ENCODE measurements at places on chromosomes 16 and 17. TPM values are rescaled to one million over a fixed set of nuclear protein-coding genes. Genes with fewer than 3 reads are reported as not detected.
A peak's percentile ranks its signal among the peaks of the same experiment; 100 is the strongest.

PIK3R5 gene
- total RNA-seq: 3.3 TPM

KRTAP4-3 gene
- not detected for total RNA-seq

WDR81 gene
- total RNA-seq: 27.0 TPM

DNA sequence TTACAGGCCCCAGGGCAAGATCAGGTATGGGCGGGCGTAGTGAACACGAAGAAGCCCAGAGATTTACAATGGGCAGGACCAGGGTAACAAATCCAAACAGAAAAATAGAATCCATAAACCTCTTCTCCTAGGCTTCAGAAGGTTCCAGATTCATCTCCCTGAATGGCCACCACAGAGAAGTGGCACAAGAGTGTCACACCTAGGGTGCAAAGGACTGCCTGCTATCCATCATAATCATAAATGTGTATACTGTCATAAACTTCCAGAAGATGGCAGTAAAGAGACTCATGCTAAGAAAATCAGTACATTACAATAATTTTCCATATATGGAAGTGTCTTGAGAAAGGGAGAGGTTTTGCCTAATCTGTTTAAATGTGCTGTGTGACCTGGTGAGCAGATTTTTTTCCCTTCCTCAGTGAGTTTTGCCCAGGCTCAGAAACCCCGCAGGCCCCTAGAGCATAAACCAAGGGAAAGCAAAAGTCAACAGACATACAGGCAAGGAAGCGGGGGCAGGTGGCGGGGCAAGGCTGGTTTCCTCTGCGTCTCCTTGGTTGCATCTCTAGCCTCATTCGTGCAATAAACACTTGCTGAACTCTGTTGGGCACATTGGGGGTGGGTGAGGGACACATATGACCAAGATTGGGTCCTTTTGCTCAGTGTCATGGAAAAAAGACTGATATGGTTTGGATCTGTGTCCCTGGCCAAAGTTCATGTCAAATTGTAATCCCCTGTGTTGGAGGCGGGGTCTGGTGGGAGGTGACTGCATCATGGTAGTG is 92.0 kb upstream of the CDH5 start:
- DNase-seq: peak; percentile 18

GRCh38 chr17:49762151-49762941 is 1.6 kb downstream of the FAM117A start:
- no peak for DNase-seq

DNA sequence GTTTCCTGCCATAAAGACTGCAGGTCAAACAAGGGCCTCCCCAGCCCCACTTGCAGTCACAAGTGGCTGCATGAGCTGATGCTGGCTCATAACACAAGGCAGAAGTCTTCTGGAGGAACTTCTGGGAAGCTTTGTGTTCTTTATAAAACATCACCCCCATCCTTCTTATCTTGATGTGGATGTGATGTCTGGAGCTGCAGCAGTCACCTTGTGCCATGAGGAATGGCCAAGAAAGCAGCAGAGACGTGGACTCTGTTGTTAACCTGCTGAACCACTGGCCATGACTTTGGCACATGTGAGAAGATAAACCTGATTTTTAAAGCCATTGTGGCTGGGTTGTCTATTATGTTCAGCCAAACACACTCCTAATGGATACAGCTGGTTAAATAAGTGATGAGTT is 41.8 kb downstream of the FOXL1 start:
- DNase-seq: no peak

GRCh38 chr17:33091271-33091670 is 99.6 kb downstream of the SPACA3 start:
- DNase-seq: no peak

DNA sequence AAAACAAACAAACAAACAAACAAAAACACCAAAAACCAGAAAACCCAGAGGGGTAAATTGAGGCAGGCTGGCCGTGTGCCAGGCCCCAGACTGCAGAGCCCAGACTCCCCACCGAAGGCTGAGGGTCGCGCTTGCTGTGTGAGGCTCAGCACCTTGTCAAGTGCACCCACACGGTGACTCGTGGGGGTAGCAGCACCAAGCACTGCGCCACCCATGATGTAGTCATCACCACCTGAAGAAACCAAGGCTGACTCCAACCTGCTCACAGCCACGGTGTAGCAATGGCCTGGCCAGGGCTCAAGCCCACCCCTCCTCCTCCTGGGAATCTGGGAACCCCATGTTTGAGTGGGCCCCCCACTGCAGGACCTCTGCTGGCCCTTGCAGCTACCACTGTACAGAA is 11.9 kb downstream of the MCRIP1 start:
- no peak for DNase-seq

DNA sequence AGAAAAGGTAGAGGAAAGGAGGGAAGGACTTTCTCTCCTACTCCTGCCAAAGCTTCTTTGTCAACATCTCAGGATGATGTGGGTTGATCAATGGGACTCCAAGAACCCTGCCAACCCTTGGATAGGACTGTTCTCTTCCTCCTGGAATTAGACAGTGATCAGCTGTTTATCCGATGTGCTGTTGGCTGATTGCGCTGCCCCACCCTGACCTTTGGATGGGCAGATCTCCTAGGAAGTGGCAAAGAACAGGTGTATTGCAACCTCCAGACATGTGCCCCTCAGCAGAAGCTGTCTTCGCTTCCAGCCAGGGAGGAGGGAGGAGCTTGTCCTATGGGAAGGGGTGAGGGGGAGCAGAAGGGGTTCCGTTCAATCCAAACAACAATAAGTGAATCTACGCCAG is 30.5 kb downstream of the SLC5A11 start:
- DNase-seq: no peak

- no peak for DNase-seq
Measured at GRCh38 chr17:51269991-51270390, 9.6 kb downstream of the UTP18 start.

DNA sequence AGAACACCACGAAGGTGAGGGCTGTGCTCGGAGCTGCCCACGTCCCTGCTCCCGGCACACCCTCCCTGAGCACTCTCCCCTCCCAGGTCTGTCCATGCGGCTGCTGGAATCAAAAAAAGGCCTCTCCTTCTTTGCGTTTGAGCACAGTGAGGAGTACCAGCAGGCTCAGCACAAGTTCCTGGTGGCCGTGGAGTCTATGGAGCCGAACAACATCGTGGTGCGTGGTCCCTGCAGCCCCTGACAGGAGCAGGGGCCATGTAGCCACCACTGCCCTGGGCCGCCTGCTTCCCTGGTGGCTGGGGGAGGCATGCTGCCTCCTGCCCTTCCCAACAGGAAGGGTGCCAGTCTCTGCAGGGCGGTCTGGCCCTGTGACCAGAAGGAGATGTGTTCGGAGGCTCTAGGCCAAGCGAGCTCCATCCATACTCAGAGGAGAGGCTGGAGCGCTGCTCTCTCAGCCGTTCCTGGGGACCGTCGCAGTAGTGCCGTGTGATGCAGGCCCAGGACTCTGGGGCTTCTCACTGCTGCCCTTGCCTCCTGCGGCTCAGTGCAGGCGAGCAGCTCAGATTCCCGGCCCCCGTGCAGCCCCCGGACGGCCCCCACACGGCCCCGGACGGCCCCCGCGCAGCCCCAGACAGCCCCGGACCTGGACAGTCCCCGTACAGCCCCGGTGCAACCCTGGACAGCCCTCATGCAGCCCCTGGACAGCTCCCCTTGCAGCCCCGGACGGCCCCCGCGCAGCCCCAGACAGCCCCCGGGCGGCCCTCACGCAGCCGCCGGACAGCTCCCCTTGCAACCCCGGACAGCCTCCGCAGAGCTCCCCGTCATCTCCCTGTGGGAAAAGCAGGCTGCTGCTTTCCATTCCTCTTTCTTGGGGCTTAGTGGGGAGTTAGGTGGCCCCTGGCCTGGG is 20.5 kb downstream of the TCF25 start:
- no peak for DNase-seq
